ENCODE measurements at places on chromosomes 13 and 19. TPM values are rescaled to one million over a fixed set of nuclear protein-coding genes. Genes with fewer than 3 reads are reported as not detected.

CDX2 gene
- not detected for total RNA-seq

CGB8 gene
- total RNA-seq, result not detected

ZNF225 gene
- 4.4 TPM for total RNA-seq

ARL11 gene
- not detected for total RNA-seq

KRTDAP gene
- total RNA-seq, result not detected

OR7A5 gene
- not detected for total RNA-seq

TLE2 gene
- total RNA-seq, result 61.2 TPM

PODNL1 gene
- 5.7 TPM for total RNA-seq

FFAR1 gene
- not detected for total RNA-seq
